Upper lobe of left lung (tissue), 6 donors: ENCODE measurements at places on chromosomes 5 and 9. TPM values are rescaled to one million over a fixed set of nuclear protein-coding genes. Genes with fewer than 3 reads are reported as not detected.

DNA sequence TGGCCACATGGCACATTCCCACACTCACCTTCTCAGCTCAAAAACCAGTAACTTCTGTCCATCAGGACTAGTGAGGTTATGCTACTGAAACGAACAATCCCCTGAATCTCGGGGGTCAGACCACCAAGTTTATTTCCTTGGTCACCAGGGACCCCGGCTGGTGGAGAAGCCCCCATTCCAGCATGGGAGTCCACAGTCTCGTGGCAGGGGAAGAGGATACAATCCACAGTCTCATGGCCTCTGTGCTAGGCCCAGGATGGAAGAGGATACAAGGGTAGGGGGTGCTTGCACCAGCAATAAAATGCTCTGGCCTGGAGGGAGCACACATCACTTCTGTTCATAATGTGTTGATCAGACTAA, 7.4 kb upstream of the CARD19 start:
- H3K27ac ChIP-seq = no peak overlapping the region
- DNase-seq = no peak
- H3K4me3 ChIP-seq = no peak overlapping the region
- peaks cover 20% of the 10 kb centered on the region for H3K4me1 ChIP-seq

GRCh38 chr9:134912126-134912840, 5.4 kb downstream of the FCN1 start:
- H3K27ac ChIP-seq = no peak overlapping the region
- H3K36me3 ChIP-seq = no peaks in the 10 kb centered on the region
- no peaks in the 10 kb centered on the region for H3K4me1 ChIP-seq
- H3K27me3 ChIP-seq = no peaks in the 10 kb centered on the region

DNA sequence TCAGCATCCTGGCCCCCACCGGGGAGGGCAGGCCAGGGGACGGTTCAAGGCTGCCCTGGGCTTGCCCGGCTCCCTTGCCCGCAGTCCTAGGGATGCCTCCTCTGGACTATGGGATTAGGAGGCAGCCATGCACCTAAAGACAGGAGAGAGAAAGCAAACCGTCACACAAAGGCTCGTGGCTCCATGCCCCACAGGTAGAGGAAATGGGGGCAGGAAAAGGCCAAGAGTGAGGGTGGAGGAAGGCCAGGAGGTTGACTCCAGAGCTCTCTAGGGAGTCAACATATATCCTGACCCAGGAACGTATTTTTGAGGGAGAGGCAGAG, 9.7 kb downstream of the MGAT1 start:
- H3K36me3 ChIP-seq = peaks cover 71% of the 10 kb centered on the region
- no peak overlapping the region for H3K4me3 ChIP-seq
- H3K27me3 ChIP-seq = no peaks in the 10 kb centered on the region
- no peak overlapping the region for H3K27ac ChIP-seq

DNA sequence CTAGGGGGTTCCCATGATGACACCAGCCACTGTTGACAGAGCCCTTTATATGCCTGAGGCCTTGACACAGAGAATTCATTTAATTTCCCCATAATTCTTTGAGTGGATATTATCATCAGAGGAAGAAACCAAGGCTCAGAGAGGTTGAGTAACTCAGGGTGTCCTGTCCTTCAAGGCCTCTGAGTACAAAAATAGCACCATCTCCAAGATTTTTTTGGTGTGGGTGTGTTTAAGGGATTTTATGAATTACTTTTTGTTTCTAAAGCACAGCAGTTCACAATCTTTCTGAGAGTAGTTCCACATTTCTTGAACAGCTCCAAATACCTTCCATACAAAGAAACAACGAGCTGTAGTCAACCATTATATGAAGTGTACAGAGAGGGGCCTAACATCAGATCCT, 6.2 kb upstream of the GSN start:
- H3K27ac ChIP-seq = no peak overlapping the region
- H3K36me3 ChIP-seq = no peaks in the 10 kb centered on the region
- H3K27me3 ChIP-seq = no peaks in the 10 kb centered on the region
- H3K4me3 ChIP-seq = no peak overlapping the region
- H3K4me1 ChIP-seq = peaks cover 10% of the 10 kb centered on the region

TRAF1 gene
- 29.3 TPM for total RNA-seq
